Tongue (tissue), 3 donors: ENCODE measurements at places on chromosomes 1 and 21.

DNA sequence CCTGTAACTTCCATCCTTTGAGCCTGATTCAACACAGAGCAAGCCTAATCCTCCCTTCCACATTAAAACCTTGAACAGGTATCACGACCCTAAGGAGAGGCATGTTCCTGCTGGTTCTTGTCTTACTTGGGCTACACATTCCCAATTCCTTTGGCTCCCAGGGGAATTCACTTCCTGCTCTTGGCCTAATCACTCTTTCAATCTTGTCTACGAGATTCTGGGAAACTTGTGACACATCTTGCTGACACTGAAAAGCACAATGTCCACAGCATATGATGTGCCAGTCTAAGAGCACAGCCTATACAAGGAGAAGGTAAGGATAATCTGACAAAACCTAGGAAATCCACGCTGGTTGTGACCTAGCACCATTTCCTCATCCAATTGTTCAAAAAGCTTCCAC is 163.9 kb downstream of the GABPA start:
- no peak for DNase-seq

DNA sequence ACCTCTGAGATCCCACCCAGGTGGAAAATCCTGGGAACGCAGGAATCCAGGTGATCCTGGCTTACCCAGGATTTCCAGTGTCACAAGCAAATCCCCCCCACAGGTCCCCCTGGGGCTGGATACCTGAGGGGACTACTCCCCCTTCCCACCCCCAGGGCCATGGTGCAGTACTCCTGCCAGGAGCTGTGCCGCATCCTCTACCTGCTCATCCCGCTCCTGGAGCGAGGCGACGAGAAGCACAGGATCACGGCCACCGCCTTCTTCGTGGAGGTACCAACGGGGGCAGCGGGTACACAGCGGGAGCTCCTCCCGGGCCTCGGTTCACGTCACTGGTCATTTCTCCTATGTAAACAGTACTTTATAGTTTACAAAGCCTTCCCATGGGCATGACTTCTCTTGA is 20.4 kb upstream of the TTC4 start:
- no peak for DNase-seq

DNA sequence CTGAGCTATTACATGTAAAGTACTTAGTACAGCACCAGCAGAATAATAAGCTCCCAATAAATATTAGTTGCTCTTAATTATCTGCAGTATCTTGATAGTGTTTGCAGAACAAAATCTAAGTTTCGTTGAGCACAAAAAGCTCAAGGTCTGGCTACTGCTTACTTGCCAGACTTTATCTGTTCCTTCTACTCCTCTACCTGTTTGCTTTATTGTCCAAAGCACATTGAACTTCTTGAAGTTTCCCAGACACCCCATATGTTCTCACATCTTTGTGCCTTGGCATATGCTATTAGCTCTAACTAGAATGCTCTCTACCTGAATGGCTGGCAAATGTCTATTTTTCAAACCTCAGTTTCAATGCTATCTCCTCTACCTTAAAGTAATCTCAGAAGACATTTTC is 54.9 kb downstream of the LRRC40 start:
- DNase-seq: no peak

DNA sequence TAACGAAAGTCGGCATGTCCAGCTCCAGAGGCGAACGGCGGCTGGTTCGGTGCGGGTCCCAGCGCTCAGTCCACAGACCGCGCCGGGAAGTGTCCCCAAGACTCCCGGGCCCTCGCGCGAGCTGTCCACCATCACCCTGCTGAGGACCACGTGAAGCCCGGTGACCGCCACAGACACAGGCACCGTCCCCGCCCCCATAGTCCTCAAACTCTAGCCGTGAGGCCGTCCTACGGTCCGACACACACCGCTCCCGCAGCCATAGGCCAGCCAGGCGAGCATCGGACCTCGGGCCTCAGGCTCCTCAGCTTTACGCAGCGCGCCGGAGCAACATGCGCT is 535 bp downstream of the SETD4 start:
- DNase-seq: no peak

- DNase-seq: no peak
Measured at GRCh38 chr21:45872471-45872870, 109.1 kb upstream of the COL6A1 start.

- no peak for DNase-seq
Measured at GRCh38 chr1:6252374-6252710, 8.4 kb downstream of the HES3 start.

- DNase-seq: no peak
Measured at GRCh38 chr1:6268415-6268814, 7.5 kb upstream of the GPR153 start.

GRCh38 chr1:206705191-206705590 is 20.5 kb downstream of the MAPKAPK2 start:
- peak; percentile 95 for DNase-seq

GRCh38 chr1:102420034-102420433 is 423.3 kb upstream of the OLFM3 start:
- no peak for DNase-seq

GRCh38 chr1:2108213-2108876 is 58.1 kb downstream of the PRKCZ start:
- DNase-seq: peak; percentile 68

GRCh38 chr1:232463225-232463624 is 166.7 kb downstream of the SIPA1L2 start:
- no peak for DNase-seq

DNA sequence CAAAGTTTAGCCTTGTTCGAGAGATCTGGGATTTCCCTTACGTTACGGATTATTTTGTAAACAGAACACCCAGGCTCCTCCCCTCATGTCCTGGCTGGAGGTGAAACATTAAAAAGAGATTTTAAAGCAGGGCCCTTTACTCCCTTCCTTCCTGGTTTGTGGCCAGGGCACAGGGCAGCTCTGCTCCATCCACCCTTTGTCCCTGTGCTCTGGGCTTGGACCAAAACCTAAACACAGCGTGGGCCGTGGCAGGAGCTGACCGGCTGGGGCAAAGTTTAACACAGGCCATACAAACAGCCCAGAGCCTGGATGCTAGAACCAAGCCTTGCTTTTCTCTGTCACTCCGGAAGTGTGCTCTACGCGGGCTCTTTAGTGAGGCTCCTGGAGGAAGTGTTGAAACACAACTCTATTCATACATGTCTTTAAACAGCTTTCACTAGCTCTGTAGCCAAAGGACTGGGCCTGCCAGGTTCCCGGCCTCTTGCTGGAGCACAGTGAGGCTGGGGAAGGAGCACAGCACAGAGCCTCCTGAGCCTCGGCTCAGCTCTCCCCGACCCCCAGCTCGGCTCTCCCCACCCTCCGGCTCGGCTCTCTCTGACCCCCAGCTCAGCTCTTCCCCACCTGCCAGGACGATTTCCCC is 84.7 kb downstream of the PDE9A start:
- peak; percentile 36 for DNase-seq

DNA sequence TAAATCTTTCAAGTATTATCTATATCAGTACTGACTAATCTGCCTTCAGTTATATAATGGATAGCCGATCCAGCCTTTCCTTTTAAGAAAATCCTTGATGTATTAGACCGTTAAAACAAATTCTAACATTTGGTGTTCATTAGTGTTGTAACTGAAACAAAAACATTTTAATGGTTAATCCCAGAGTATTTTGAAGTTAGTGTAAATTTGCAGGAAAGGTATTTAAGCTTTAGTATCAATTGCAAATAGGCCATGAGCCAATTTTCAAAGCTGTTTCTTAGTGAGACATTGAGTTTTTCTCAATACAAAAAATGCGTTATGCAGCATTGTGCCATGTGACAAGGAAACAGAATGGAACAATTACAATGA is 29.6 kb downstream of the DISP1 start:
- DNase-seq: peak; percentile 32

DNA sequence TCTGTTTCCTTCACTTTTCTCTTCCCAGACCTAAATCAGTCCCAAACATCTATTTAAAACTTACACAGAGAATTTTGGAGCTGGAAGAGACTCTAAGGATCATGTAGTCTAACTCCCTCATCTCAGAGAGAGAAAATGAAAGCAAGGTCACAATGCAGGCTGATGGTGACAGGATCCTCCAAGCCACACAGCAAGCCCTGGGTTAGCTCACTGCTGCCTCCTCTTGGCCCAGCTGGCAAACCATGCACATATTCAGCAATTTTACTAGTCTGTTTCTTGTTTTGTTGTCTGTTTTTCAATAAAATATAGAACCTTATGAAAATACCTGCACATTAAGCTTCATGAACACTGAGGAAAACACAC is 27.7 kb upstream of the LY9 start:
- DNase-seq: no peak

GRCh38 chr1:172764378-172764777 is 105.5 kb downstream of the FASLG start:
- peak; percentile 5 for DNase-seq

GRCh38 chr1:41766546-41766945 is 152.2 kb downstream of the HIVEP3 start:
- no peak for DNase-seq

- peak; percentile 92 for DNase-seq
Measured at GRCh38 chr1:245153081-245153551, 1.7 kb upstream of the KIF26B start.

GRCh38 chr1:160192234-160192633 is 1.9 kb downstream of the CASQ1 start:
- DNase-seq: no peak

DNA sequence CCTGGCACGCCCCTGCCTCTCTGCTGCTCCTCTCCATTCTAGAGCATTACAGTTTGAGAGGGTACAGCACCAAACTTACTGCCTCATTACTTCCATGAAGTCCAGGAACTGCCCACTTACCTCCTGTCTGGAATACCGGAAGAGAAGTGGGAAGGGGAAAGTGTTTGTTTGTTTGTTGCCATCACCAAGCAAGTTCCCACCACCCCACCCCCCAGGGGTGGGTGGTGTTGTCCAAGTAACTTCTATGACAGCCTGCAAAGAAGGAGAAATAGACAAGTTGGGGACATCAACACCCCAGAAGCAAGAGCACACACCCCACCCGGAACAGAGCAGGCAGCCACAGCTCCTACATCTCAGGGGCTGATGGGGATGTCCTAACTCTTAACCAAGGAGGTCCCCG is 18.0 kb downstream of the OPTC start:
- DNase-seq: no peak

- peak; percentile 33 for DNase-seq
Measured at GRCh38 chr1:59731591-59731990, 83.2 kb upstream of the HOOK1 start.

GRCh38 chr1:223886516-223886921 is 40.8 kb upstream of the TP53BP2 start:
- DNase-seq: no peak

DNA sequence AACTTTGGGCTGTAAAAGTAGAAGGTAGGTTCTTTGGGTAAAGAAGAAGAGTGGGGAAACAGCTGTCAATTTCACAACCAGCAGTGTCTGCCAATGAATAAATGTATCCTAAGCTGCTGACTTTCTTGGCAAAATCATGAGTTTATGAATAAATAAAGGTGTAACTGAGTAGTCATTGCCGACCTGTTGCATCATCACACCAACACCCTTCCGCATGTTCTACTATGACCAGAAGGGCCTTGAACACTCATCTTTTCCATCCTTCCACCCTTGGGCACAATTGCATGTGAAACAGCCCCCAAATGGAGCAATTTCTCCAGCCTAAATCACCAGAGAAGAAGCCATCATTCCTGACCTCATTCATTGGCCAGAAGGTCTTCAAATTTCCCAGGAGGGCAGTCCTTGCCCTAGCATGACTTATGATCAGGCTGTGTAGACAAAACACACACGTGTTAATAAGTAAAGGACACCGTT is 31.2 kb upstream of the QSOX1 start:
- DNase-seq: no peak

- no peak for DNase-seq
Measured at GRCh38 chr1:90007979-90008404, 13.1 kb downstream of the ZNF326 start.

- no peak for DNase-seq
Measured at GRCh38 chr1:153362187-153362775, 4.6 kb downstream of the S100A9 start.

DNA sequence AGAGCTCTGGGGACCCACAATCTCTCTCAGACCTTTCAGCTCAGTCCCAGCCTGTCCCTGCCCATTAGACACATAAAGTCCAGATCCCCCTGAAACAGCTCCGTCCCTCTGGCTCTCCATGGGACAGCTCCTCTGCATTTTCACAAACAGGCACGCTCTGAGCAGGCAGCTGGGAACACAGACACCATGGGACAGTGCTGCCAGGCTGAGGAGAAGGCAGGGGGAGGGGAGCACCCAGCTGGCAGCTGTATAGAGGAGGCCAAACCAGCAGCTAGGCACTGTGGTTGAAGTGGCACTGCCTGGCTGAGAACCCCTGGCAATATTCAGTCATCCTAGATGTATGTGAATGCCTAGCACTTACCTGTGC is 2.0 kb downstream of the TMEM63A start:
- peak; percentile 47 for DNase-seq

DNA sequence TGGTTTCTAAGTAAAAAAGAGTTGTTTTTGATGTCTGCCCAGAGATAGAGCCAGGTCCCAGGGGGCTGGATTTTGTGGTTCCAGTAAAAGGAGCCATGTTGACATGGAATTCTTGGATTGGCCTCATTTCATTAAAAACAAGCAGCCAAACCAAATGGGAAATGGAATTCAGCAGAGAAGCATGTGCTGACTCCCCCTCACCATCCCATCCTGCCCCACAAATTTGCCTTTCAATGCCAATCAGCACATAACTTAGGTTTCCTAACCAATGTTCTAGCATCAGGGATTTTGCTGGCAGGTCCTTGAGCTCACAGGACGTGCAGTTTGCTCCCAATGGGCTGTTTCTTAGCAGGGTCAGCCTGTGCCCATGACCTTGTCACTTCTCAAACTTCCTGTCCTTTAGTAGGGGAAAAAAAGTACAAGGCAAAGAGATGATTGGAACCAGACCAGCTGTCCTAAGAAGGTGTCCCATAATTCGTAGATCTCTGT is 101.5 kb upstream of the GADD45A start:
- peak; percentile 22 for DNase-seq

GRCh38 chr1:185654199-185654951 is 79.8 kb upstream of the HMCN1 start:
- no peak for DNase-seq

- DNase-seq: peak; percentile 45
Measured at GRCh38 chr1:81760477-81761097, 40.1 kb upstream of the ADGRL2 start.

GRCh38 chr21:46503922-46504550 is 45.3 kb downstream of the DIP2A start:
- DNase-seq: no peak

- DNase-seq: no peak
Measured at GRCh38 chr1:179015396-179015795, 10.3 kb upstream of the FAM20B start.

DNA sequence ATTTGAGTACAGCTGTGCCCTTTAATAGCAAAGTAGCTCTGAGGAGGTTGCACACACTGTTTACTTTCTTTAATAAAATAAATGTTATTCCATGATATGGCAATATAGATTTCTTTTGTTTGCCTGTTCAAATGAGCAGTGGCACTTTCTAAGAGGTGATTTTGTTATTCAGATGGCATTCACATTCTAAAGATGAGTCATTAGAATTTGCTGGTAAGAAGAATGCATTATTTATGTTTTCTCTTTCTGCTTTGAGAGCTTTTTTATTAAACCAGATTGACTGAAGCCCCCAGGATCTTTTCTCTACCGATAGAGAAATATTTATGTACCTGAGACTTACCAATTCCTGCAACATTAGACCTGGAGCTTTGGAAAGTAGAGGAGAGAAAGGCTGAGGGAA is 11.2 kb upstream of the LEPR start:
- DNase-seq: no peak
